ENCODE measurements at places on chromosomes 12 and 14.
A peak's percentile ranks its signal among the peaks of the same experiment; 100 is the strongest.

DNA sequence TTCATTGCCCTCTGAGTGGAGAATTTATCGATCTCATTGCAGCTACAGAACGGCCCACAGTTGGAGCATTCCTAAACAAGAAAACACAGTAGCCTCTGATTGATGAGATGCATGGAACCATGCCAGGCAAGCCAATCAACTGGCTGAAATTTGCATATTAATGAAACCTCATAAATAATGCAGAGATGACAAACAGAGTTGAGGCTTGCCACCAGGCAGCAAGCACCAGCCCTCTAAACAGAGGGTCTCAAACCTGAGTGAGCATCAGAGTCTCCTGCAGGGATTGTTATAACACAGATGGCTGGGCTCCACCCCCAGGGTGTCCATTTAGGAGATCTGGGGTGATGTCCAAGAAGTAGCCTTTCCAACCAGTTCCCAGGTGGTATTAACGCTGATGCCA, 60.9 kb upstream of the CMKLR1 start:
- no peak for DNase-seq

DNA sequence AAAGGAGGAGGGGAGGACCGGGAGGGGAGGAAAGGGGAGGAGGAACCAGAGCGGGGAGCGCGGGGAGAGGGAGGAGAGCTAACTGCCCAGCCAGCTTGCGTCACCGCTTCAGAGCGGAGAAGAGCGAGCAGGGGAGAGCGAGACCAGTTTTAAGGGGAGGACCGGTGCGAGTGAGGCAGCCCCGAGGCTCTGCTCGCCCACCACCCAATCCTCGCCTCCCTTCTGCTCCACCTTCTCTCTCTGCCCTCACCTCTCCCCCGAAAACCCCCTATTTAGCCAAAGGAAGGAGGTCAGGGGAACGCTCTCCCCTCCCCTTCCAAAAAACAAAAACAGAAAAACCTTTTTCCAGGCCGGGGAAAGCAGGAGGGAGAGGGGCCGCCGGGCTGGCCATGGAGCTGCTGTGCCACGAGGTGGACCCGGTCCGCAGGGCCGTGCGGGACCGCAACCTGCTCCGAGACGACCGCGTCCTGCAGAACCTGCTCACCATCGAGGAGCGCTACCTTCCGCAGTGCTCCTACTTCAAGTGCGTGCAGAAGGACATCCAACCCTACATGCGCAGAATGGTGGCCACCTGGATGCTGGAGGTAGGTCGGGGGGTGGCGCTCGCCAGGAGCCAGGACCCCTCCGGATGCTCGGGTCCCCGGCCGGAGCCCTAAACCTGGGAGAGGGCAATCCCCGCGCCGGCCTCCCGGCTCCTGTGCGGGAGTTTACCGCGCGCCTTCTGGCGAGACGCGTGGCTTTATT, at the start of gene CCND2:
Gene CCND2 (plus strand): TSS at position 111 of the 744 bp plus-strand sequence. CDS start 279 bp downstream, at position 390.
- DNase-seq, result peak; percentile 82

DNA sequence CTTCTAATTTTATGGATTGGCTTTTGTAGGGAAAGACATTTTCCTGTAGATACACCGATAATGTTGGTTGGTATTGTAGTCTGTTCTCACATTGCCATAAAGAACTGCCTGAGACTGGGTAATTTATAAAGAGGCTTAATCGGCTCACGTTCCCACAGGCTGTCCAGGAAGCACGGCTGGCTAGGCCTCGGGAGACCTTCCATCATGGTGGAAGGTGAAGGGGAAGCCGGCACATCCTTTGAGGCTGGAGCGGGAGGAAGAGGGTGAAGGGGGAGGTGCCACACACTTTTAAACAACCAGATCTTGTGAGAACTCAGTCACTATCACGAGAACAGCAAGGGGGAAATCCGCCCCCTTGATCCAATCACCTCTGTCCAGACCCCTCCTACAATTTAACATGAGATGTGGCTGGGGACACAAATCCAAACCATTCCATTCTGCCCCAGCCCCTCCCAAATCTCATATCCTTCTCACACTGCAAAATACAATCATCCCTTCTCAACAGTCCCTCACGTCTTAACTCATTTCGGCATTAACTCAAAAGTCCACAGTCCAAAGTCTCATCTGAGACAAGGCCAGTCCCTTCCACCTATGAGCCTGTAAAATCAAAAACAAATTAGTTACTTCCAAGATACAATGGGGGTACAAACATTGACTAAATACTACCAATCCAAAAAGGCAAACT, 66.7 kb upstream of the EIF5 start:
- no peak for DNase-seq

DNA sequence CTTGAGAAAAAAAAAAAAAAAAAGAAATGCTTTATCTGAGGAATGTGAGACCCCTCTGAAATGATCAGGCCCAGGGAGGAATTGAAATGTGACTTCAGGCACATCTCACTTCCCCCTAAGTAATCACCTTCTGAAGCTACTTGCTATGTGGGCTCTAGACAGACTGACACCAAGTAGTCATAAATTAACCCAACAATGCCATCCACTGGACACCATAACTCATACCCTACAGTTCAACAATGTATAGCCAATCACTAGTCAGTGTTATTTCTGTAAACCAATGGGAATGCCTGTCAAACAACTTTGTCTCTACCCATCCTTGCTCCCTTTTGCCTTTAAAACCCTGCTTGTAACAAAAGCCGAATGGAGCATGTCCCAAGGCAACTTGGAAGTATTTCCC, 182.7 kb upstream of the TMPO start:
- no peak for DNase-seq

GRCh38 chr14:90421001-90421631, 24.3 kb downstream of the CALM1 start:
- no peak for DNase-seq

- no peak for DNase-seq
Measured at GRCh38 chr12:51817027-51817953, 31.2 kb downstream of the FIGNL2 start.

Measured in putamen (tissue), 1 donor.